SHP77 treated with DMSO at 0.1 percent for 48 hours (cell line): ENCODE measurements at places on chromosomes 2 and 18.

DNA sequence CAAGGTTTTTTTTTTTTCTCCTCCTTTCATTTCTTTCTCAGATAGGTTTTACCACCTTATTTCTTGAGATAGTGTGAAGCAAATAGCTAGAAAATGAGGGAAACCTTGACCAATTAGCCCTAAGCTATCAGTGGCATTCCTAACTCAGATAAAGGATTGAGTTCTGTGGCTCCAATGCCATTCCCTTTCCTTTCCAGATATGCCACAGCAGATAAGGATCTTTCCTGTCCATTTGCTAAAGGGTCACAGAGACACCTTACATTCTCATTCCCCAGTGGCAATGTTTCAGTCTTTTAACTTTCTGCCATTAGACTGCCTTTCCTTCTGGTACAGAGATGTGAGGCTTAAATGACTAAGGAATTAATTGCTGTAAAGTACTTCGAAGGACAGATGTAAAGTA is 81.7 kb downstream of the MGAT5 start:
- no peak for DNase-seq

- no peak for DNase-seq
Observed at GRCh38 chr2:57656198-57656597, 390.4 kb upstream of the VRK2 start.

GRCh38 chr2:1746174-1747064 is 2.1 kb upstream of the PXDN start:
- DNase-seq: no peak

- DNase-seq: no peak
Observed at GRCh38 chr2:190947711-190948251, 66.2 kb downstream of the STAT1 start.

DNA sequence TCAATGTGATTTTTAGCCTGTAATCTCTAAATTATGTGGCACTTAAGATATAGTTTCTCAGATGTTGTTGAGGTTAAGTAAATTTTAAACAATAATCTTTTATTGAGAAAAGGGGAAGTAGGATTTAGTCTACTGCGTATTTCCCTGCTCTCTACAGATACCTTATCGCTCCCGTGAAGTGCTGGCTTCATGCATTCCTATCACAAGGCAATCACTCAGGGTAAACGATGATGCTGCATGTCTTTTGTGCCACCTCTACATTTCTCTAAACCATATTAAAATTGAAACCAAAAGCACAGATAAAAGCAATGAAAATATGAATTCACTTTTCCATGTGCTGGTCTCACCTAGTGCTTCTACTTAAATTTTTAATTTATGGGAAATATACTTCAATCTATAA is 14.4 kb upstream of the RPE start:
- DNase-seq: no peak

- no peak for DNase-seq
Observed at GRCh38 chr18:77131652-77132368, 773 bp downstream of the MBP start.

- no peak for DNase-seq
Observed at GRCh38 chr2:195848119-195848899, 191.3 kb downstream of the SLC39A10 start.

- no peak for DNase-seq
Observed at GRCh38 chr2:3299703-3300102, 77.9 kb downstream of the EIPR1 start.

DNA sequence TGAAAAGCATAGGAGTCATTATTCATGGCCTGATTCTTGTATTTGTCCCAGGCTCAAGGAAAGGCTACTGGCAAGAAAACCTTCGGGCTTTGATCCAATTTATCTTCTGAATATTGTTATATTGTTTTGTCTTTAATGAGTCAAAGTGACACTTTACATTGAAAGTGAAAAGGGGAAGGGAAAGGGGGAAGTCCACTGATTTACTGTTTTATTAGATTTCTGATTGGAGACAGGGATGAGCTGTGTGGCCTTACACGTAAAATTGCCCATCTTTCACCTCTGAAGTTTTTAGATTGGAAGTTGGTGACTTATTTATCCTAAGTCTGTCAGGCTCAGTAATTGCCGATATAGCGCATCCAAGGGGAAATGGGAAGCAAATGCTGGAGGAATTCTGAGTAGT is 843.8 kb upstream of the LRRTM1 start:
- no peak for DNase-seq

DNA sequence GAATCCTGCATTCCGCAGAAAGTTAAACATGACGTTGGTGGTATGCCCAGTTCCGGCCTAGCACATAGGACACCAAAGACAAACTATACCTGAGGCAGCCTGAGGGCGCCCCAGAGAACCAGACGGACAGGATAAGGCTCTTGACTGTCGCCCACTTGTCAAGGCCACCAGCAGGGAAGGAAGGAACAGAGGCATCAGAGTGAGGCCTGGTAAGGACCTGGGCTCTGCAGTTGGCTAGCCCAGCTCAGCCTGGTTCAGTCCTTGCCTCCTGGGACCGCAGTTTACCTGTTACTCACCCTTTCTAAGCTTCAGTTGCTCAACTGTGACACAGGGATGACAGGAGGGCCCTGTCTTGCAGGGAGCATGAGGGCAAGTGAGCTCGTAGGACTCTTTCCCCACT is 82.1 kb downstream of the ACTR2 start:
- DNase-seq: no peak

DNA sequence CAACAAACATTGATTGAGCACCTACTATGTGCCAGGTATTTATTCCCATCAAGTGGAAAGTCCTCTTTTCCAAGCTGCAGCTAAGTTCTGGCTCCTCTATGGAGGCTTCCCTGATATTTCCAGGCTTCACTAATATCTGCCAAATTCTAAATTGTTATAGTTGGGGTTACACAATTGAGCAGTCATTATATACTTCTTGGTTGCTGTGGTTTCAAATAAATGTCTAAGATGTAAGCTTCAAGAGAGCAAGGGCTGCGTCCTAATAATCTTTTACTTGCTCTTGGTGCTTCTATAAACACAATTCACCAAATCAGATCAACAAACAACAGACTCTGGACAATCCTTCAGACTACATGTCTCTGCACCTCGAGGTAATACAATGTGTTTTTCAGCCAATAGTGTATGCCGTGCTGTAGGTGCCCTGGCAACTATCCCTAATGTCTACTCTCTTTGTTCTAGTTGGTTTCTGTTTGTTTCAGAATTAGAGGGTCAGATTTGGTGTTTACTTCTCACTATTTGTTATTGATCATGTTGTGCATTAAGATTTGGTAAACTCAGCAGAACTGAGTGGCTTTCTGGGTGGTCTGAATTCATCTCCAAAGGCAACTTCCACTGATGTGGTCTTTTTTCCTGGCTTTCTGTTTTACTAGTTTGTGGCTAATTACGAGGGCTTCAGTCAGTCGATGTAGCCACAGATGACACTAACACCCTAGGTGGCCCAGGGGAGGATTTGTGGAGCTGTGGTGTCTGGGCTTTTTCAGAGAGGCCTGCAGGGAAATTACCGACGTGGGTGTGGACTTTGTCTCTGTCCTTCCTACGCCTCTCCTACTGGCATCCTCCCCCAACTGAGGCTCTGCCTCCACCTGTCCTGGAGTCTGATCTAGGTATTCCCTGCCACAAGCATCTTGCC is 50.4 kb downstream of the CDCA7 start:
- no peak for DNase-seq

DNA sequence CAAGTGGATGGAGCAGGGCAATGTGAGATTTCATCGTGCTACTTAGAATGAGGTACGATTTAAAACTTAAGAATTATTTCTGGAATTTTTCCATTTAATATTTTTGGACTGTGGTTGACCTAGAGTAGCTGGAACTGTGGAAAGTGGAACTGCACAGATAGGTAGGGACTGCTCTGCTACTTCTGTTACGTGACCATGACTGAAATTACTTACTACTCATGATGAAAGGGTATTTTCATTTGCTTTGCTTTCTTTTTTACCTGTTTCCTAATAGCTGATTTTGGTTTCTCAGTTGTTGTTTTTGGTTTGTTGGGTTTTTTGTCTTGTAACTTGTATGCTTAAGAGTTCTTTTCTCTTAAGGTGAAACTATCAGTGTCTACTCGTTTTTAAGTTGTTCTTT is 11.4 kb downstream of the UBE2E3 start:
- no peak for DNase-seq

- no peak for DNase-seq
Observed at GRCh38 chr18:845152-845819, 33.2 kb upstream of the YES1 start.

- no peak for DNase-seq
Observed at GRCh38 chr2:150617351-150617978, 130.0 kb upstream of the RND3 start.

DNA sequence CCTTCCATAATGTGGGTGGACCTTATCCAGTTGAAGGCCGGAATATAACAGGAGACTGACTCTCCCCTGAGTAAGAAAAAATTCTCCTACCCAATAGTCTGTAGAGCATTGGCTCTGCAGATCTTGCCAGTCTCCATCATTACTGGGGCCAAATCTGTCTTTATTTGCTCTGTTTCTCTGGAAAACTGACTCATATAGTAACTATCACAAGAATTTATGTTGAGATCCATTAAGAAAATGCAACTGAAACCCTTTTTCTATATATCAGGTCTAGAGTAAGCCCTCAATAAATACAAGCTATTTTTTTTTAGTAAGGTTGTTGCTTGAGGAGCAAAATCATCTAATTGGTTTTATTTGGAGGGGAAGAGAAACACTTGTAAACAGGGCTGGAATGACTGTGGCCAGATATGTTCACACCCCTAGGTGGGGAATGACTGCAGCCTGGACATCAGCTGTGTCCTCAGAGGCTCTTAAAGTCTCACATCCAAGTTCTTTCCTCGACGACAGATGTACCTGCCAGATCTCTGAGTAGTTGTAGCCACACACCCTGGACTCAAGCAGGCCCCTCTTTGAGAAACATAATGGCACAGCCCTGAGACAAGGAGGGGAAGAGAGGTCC is 339.7 kb downstream of the TNS1 start:
- DNase-seq: no peak

DNA sequence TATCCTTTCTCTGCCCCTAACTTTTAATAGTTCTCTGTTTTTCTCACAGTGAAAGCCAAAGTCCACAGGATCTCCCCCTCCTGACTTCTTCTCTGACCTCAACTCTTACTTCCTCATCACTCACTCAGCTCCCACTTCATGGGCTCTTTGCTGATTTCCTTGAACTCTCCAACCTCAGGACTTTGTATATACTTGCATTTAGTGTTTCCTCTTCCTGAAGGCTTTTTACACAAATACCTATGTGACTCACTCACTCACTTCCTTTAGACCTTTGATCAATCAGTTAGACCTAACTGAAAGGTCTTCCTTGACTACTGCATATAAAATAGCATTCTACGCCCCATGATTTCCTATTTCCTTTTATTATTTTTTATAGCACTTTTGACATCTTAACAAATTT is 233.1 kb upstream of the MEX3C start:
- DNase-seq: no peak

DNA sequence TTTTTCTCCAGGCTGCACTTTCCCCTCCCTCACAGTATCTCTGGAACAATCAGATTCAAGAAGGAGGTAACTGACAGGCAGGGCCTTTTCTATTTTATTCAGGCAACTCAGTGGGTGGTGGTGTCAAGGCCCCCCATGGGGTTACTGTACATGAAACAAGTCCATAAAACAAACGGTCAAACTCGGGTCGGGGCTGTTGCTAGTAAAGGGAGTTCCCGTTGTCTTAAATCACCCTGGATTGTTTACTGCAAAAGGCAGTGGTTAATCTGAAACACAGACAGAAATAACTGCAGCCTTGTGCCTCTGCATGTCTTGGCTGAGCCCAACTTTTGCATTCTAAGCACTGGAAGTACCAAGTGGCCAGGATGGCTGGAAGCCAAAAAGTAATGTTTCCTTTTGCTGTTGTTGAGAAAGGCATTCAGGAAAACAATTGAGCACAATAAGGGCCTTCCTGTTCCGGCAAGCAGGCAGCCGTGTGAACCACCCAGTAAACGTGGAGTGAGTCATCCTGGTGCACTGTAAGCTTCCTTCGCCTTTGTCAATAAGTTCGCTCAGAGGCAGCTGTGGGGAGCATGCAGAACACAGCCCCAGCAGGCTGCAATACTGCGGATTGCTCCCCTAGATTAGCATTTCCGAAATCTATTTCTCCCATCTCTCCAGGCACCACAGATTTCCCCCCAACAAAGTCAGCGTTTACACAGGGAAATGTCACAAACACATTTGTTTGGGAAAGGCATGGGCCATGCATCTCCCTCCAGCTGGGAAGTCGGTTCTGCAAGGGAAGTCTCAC is 149.6 kb downstream of the IRS1 start:
- peak; percentile 35 for DNase-seq

DNA sequence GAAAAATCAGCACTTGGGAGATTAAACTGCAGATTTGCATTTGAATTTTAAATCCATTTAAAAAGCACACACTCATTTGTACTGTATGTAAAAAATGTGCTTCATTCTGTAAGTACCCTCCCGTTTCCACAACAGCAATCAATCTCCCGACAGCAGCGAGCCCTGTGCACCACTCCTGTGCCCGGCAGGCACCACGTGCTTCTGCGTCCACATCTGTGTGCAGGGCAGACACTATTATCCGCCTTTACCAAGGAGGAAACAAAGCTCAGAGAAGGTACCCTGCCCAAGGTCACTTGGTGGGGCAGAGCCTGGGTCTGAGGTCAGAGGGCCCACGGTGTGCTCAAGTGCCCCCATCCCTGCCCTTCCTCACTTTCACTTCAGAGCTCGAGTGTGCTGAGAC is 7.5 kb downstream of the HSBP1L1 start:
- DNase-seq: no peak

- no peak for DNase-seq
Observed at GRCh38 chr2:143452817-143453451, 323.7 kb downstream of the ARHGAP15 start.
